ENCODE measurements at places on chromosomes 13 and 19.
A peak's percentile ranks its signal among the peaks of the same experiment; 100 is the strongest.

GRCh38 chr13:37484056-37484455, 114.5 kb downstream of the POSTN start:
- DNase-seq = no peak

- no peak for DNase-seq
These were observed 1065.8 kb upstream of the MIR17HG start for GRCh38 chr13:90281709-90282108.

- no peak for DNase-seq
These were observed 30.5 kb downstream of the ZSWIM4 start for GRCh38 chr19:13825489-13826441.

DNA sequence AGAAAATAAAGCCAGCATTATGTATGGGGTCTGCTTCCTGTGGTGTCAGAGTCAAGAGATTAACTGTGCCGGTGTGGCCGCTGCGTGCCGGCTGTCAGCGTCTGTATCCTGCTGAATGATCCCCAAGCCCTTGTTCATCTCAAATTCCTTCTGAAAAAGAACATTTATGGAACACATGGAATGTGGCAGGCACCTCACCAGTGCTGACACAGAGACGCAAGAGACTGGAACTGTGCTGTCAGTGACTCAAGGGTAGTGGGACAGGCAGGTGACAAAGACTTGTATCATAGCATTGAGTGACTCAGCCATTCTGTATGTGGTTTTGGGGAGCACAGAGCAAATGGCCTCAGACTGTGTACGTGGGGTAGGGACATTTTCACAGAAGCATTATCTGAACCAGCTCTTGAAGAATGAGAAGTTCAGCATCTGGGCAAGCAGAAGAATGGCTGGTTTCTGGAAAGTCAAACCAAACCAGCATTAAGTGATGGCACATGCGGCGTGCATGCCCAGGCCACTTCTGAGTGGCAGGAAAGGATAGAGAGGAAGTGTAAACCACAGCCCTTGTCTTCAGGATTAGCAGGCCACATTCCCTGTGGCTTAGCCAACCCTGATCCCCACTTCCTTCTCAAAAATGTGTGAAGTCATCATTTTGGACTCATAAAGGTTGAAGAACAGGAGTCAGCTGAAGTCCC, 54.0 kb upstream of the IRS2 start:
- DNase-seq = peak; percentile 9

GRCh38 chr13:23671377-23671776, 101.2 kb downstream of the TNFRSF19 start:
- no peak for DNase-seq

DNA sequence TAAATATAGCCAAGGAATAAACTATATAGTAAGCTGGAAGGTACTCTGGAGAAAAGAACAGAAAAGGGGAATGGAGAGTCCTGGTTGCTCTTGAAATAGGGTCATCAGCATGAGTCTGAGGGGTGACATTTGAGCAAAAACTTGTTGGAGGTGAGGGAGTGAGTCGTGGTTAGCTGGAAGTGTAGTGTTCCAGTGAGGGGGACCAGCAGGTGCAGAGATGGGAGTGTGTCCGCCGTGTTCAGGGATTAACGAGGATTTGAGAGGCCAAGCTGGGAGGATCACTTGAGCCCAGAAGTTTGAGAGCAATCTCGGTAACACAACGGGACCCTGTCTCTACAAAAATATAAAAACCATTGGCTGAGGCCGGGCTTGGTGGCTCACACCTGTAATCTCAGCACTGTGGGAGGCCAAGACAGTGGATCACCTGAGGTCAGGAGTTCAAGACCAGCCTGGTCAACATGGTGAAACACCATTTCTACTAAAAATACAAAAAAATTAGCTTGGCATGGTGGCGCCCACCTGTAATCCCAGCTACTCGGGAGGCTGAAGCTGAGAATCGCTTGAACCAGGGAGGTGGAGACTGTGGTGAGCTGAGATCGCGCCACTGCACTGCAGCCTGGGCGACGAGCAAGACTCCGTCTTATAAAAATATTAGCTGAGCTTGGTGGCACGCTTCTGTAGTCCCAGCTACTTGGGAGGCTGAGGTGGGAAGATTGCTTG, 1.1 kb downstream of the SUPT5H start:
- DNase-seq = no peak

GRCh38 chr19:41288673-41289530, 21.1 kb upstream of the CCDC97 start:
- DNase-seq = no peak

- no peak for DNase-seq
These were observed 8.1 kb upstream of the ERICH6B start for GRCh38 chr13:45623516-45624090.
